RPMI7951 (cell line): ENCODE measurements at places on chromosomes 13 and 19. TPM values are rescaled to one million over a fixed set of nuclear protein-coding genes. Genes with fewer than 3 reads are reported as not detected.

The CEACAM8 gene
- not detected in 2 replicates for total RNA-seq

The ZNF726 gene
- total RNA-seq = 4.9 and 8.3 TPM in 2 replicates

The CRB3 gene
- not detected in 2 replicates for total RNA-seq

The CNN1 gene
- total RNA-seq = 0.96 and 3.0 TPM in 2 replicates

The RDH8 gene
- 0.12 TPM in 1 of 2 replicates, not detected in the other for total RNA-seq

The CLEC17A gene
- total RNA-seq = not detected in 2 replicates

The SOX1 gene
- not detected in 2 replicates for total RNA-seq

The PTPRS gene
- total RNA-seq = 44.9 and 45.8 TPM in 2 replicates

The DCLK1 gene
- 0.20 and 0.24 TPM in 2 replicates for total RNA-seq

The ZNF493 gene
- 5.1 and 6.6 TPM in 2 replicates for total RNA-seq

The ZNF528 gene
- total RNA-seq = 6.6 and 7.5 TPM in 2 replicates

The OR1I1 gene
- total RNA-seq = not detected in 2 replicates

The CDK8 gene
- 12.9 and 18.9 TPM in 2 replicates for total RNA-seq

The APOC4 gene
- total RNA-seq = not detected in 2 replicates

The B3GNT3 gene
- 0.10 and 0.12 TPM in 2 replicates for total RNA-seq

The ZNF98 gene
- 0.60 and 1.1 TPM in 2 replicates for total RNA-seq

The SLAIN1 gene
- total RNA-seq = not detected in 2 replicates

The KLK15 gene
- total RNA-seq = not detected in 2 replicates

The ERFL gene
- total RNA-seq = not detected in 2 replicates

The ZNF431 gene
- total RNA-seq = 3.8 and 4.0 TPM in 2 replicates
